ENCODE measurements at places on chromosomes 2 and 18. TPM values are rescaled to one million over a fixed set of nuclear protein-coding genes. Genes with fewer than 3 reads are reported as not detected.
A peak's percentile ranks its signal among the peaks of the same experiment; 100 is the strongest.

GRCh38 chr18:63177919-63178821 lies 141.4 kb downstream of the BCL2 start:
- no peak for DNase-seq

- peak; percentile 92 for DNase-seq
Observed at GRCh38 chr2:101991721-101992145, at the start of gene IL1R2. Gene IL1R2 (plus strand): TSS chr2:101991960. CDS start chr2:102008576, 16,616 bp downstream.

DNA sequence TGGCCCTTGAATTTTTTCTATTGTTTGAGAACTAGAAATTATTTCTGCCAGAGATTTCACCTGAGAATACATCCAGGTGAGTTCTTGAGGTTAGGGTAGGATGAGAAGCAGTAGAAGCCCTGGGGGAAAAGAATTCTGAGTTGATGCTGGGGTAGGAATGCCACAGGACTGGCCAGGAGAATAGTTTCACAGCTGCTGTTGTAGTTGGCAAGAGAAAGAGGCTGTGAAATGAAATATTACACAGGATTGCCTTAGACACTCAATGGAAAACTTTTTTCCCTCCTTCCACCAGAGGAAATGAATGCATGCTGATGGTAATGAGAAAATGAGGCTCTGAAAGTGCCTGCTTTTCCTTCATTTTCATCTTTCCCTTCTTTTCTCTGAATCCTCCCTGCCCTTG lies 54.6 kb downstream of the PRKCE start:
- no peak for DNase-seq

DNA sequence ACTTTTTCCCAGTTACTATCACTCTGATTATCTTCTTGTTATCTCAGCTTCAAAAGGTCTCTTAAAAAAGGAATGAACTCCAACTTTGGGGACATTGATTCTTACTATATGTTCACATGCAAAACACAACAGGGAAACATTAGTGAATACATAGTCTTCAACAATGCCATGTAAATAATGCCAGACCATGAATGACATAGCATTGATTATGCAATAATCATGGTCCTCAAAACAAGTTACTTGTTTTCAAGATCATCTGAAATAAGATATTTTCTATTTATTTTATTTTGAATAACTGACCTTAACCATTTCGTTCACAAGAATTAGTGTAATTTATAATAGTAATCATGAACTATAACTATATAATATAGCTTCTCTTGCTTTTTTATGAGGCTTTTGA lies 902.3 kb downstream of the MBD2 start:
- no peak for DNase-seq

DNA sequence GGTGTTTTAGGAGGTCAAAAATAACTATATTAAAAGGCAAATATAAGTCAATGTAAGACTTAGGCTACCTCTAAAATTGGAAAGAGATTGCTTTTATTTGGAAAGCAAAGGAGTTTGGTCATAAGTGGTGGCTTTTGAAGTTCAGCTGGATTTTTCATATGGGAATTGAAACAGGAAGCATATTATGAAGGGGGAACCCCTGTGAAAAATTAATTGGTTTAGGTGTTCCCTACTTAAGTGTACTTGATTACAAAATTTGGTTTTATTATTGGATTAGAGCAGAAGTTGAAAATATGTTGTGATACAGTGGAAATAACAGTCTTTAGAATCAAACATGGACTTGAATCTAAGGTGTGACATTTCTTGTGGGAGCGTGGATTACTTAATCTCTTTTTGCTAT lies 121.4 kb upstream of the TTC27 start:
- no peak for DNase-seq

GRCh38 chr2:159297042-159297707 lies 10.7 kb upstream of the WDSUB1 start:
- no peak for DNase-seq

- DNase-seq = no peak
Observed at GRCh38 chr2:239346676-239347075, 54.1 kb downstream of the HDAC4 start.

DNA sequence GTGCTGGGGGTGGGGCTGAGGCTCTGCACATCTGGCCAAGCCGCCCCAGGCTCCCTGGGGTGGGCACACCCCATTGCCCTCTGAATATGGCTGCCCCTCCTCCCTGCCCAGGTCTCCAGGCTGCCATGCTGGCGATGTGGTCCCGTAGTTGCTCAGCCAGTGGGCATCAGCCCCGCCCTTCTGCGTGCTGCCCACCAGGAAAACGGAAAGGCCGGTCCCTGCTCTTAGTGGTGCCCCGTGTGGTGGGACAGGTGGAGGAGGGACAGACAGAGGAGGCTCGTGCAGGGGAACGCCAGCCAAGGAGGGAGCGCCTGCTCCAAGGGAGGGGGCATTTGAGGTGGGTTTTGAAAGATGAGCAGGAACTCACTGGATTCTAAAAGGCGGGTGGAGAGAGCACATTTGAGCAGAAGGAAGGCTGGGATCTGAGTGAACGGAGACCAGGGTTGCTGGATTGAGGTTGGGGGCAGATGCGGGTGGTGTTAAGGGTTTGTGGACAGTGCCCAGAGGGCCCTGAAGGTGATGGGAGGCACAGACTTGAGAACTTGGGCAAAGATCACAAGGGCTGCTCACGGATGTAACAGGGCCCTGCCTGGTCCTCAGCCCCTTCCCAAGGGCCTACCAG lies 6.7 kb upstream of the B3GNT7 start:
- DNase-seq = no peak

GRCh38 chr2:225573603-225574002 lies 174.1 kb downstream of the NYAP2 start:
- DNase-seq = no peak

DNA sequence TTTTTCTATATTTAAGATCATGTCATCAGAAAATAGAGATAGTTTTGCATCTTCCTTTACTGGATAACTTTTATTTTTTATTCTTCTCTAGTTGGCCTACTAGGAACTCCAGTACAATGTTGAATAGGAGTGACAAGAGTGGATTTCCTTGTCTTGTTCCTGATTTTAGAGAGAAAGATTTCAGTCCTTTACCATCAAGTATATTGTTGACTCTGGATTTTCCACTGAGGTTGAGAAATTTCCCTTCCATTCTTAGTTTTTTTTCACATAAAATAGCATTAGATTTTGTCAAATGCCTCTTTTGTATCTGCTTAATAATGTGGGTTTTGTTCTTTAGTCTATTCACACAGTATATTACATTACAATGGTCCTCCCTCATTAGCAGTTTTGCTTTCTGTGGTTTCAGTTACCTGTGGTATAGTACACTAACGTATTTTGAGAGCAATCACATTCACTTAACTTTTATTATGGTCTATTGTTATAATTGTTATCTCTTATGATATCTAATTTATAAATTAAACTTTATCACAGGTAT lies 105.5 kb downstream of the THADA start:
- DNase-seq = no peak

GRCh38 chr18:12420821-12421421 lies 13.2 kb downstream of the PRELID3A start:
- DNase-seq = no peak

DNA sequence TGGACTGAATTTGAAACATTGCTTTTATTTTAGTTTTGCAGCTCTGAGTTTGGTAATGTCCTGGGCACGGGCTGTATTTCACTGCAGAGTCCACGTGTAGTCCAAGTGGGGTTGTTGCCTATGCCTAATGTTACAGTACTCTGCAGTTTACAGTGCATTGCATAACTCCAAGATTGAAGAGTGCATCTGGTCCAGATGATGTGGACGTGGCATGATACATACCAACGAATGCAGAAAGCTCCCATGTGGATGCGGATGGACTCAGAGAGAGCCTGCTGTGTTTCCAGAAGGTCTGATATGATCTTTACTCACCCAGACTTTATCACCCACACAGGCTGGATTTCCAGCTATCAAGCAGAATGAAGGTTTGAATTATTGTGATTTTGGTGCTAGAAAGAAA lies 44.4 kb upstream of the CCDC68 start:
- no peak for DNase-seq

DNA sequence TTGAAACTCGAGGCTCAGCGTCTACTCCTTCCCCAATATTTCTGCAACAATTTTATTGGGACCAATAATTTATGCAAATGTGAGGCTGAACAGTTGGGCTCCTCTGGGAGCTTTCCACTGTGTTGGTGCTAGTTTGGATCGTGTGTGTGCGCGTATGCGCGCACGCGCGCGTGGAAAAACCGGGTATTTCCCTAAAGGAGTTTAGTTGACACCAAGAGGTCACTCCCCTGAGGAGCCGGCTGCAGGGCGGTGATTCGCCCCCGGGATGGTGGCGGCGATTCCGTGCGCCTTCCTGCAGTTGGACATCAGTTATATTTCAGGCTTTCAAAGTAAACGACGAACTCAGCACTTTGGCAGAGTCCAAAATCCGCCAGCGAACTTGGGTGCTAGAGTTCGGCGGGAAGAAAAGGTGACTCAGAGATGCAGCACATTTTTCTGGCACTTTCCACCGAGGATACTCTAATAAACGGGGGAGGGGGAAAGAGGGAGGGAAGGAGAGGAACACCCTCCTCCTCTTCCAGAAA lies 186.5 kb upstream of the FANCL start:
- DNase-seq = no peak

GRCh38 chr2:7748717-7749415 lies 831.7 kb downstream of the RNF144A start:
- no peak for DNase-seq

DNA sequence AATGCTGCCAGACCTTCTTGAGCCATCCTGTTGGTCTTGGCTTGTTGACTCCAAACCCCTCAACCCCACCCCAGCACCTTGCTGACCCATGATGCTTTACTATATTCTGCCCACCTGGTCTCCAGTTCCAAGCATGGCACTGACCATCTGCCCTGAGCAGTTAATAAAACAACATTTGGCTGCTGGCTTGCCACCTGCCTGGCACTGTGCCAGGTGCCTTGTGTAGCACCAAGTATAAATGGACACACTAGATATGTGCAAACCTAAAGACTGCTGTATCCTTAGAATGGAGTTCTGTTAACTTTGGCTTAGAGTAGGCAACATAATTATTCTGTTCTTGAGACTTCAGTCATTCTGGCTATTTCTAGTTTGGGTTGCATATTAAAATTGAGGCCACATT lies 91.4 kb downstream of the ACSL3 start:
- DNase-seq = no peak

DNA sequence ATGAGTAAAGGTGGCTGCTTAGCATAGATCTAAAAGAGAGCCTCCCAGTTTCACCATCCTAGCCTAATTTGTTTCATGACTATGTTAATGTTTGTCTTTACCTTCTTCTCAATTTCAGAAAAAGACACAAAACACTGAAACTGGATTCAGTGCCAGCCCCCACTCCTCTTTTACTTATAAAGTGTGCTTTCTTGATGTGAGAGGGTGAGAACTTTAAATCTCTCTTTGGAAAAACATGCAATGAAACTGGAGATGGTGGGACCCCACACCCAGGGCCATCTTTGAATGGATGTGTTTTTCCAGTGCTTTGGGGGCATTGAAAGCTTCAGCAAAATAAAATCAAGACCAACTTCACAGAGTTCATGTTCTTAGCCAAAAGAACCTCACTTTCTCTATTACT lies 185.9 kb downstream of the CYRIA start:
- DNase-seq = no peak

DNA sequence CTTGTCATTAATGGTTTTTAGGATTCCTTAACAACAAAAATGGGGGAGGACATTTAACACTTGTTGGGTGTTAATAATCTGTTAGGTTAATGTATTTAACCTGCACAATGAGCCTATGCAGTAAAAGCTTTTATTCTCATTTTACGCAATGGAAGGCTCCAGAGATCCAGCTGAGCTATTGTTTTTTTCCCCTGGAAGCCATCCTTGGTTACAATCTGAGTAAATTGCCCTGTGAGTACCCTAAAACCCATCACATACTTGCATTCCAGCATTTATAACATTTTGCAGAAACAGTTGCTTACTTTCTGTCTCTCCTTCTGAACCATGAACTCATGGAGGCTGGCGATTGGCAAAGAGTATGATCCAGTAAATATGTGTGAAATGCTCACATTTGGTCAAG lies 30.2 kb upstream of the DOCK10 start:
- no peak for DNase-seq

DNA sequence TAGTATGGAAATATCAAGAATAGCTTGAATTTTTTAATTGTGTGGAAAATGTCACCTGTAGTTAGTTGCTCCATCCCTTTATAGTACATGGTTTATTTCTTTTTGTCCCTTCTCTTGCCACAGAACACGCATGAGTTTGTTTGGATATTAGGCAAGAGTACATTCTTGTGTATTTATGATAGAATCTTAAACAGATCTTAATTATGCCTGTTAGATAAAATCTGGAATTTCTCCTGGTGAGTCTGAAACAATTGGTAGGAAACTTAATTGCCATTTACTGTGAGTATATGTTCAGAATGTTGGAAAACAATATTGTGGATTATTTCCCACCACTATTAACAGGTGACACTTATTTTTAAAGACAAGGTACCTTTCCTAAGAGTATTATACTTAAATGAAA lies 30.2 kb upstream of the CABYR start:
- DNase-seq = no peak

DNA sequence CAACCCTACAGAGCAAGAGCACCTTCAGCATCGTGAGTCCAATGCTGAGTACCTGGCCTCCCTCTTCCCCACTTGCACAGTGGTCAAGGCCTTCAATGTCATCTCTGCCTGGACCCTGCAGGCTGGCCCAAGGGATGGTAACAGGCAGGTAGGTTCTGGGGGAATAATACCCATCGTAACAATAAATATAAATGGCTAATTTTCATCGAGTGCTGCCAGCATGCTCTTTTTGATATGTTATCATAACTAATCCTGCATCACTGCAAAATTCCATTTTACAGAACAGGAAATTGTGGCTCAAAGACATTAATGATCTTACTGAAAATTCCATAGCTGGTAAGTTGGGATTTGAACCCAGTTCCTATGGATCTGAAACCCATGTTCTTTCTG lies 22.2 kb downstream of the STEAP3 start:
- DNase-seq = no peak

DNA sequence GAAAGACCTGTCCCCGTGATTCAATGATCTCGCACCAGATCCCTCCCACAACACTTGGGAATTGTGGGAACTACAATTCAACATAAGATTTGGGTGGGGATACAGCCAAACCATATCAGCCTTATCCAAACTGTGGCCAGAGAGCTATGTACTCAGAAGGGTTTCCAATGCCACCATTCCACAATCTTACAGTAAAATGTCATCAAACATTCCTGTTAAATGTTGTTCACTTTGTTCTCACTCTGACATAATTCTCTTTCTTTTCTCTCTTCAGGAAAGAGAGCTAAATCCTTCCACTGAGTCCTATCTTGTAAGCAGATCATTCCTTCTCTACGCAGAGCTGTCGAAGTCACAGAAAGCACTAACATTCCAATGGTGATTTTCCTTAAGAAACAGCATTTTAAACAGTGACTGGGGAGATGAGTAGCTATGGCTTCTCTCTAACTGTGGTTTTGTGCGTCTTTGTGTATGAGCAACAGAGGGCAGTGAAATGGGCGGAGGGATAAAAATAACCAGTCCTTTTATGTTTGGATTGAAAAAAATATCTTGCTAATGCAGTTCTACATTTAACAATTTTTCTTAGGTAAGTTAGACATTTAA lies 684.7 kb downstream of the EPHA4 start:
- no peak for DNase-seq

CCL20 gene
- not detected for total RNA-seq

PCARE gene
- 0.11 TPM for total RNA-seq

ABCG5 gene
- total RNA-seq = not detected

EVX2 gene
- not detected for total RNA-seq

DSEL gene
- total RNA-seq = 3.4 TPM

IL18RAP gene
- total RNA-seq = 0.70 TPM

MAPRE3 gene
- total RNA-seq = 43.1 TPM

ABCB11 gene
- 0.03 TPM for total RNA-seq

MYOM1 gene
- 878 TPM for total RNA-seq

TLX2 gene
- total RNA-seq = not detected

APCDD1 gene
- 9.9 TPM for total RNA-seq

CNDP1 gene
- total RNA-seq = not detected

SPHKAP gene
- 61.2 TPM for total RNA-seq

Measured in cardiac septum (tissue), 1 donor.